Natural killer cell (primary cell): ENCODE measurements at places on chromosomes 1 and 21. TPM values are rescaled to one million over a fixed set of nuclear protein-coding genes. Genes with fewer than 3 reads are reported as not detected.

- H3K36me3 ChIP-seq, result no peaks in the 10 kb centered on the region
- H3K27ac ChIP-seq, result no peak overlapping the region
- no peak overlapping the region for H3K4me3 ChIP-seq
- H3K4me1 ChIP-seq, result peaks cover 48% of the 10 kb centered on the region
- no peaks in the 10 kb centered on the region for H3K27me3 ChIP-seq
These were observed 59.5 kb downstream of the RHOU start for GRCh38 chr1:228794810-228795209.

DNA sequence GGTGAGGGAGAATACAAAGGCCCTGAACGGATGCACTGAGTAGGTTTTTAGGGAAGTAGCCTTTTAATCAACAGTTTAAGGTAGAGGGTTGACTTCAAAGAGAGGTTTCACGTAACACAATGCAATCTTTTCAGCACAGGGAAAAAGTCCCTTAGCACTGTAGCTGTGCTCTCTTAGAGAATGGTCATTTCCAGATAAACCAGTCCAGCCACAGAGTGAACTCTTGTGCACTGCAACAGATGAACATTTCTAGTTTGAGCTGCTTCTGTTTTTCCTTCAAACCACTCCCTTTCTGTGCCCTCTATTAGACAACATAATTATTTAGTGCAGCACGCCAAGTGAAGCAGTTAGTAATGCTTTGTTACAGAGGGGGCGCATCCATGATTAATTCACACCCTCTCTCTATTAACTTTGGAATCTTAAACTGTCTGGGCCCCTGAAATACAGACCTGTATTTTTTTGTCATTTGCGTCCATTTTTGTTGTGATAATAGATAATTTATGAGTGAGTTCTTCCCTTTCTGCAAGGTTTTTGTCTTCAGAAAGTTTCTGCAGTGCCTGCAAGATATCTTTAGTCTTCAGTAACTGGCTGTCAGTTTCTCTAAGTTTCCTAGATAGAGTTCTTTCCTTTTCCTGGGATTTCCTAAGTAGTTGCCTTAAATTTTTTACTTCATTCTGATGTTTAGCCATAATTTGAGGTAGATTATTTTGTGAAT, 22.9 kb downstream of the LCA5L start:
- H3K27me3 ChIP-seq, result no peaks in the 10 kb centered on the region
- H3K27ac ChIP-seq, result no peak overlapping the region
- H3K4me1 ChIP-seq, result no peaks in the 10 kb centered on the region

DNA sequence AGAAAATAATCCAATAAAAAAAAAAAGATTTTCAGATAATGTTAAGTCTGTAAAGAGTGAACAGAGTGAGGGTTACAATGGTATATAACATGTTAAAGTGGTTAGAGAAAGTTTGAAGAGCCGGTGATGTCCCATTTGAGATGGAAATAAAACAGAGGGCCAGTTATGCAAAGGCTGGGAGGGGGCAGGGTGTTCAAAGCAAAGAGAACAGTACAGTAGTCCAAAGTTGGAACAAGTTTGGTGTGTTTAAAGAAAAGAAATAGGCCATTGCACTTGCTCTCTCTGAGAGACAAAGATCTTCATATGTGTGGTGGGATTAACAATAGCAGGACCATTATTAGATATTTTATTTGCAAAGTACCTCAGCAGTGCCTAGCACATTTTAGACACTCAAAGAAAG, 179.5 kb upstream of the PKN2 start:
- H3K27me3 ChIP-seq, result no peaks in the 10 kb centered on the region
- H3K4me3 ChIP-seq, result no peak overlapping the region
- no peaks in the 10 kb centered on the region for H3K36me3 ChIP-seq
- no peaks in the 10 kb centered on the region for H3K4me1 ChIP-seq
- no peak for DNase-seq

DNA sequence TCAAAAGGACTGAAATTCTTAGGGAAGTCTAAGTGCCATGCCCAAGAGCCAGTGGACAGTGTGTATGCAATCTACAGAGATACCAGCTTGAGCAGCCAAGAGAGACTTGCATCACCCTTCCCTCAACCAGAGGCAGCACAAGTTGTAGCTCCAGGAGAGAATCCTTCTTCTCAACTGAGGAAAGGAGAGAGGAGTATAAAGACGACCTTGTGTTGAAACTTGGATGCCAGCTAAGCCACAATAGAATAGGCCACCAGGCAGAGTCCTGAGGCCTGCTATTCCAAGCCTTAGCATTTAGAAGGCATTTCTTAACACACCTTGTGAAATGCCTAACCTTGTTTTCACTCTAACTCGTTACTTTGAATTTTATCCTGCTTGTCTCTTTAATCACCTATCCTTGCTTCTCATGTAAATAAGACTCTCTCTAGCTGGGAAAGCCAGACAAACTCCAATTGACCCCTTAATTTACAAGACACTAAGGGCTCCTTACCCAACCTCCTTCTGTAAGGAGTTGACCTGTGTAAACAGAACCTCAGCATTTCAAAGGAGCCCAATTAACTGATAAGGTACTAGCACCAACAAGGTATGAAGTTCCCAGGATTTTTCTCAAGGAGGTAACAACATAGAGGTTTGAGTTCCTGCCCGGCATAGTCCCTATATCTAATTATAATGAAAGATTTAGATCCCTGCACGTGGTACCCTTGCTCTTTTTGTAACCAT, 738.8 kb downstream of the AMY1C start:
- no peak overlapping the region for H3K4me3 ChIP-seq
- H3K36me3 ChIP-seq, result no peaks in the 10 kb centered on the region
- DNase-seq, result no peak
- no peak overlapping the region for H3K27ac ChIP-seq
- H3K4me1 ChIP-seq, result no peaks in the 10 kb centered on the region
- no peaks in the 10 kb centered on the region for H3K27me3 ChIP-seq

DNA sequence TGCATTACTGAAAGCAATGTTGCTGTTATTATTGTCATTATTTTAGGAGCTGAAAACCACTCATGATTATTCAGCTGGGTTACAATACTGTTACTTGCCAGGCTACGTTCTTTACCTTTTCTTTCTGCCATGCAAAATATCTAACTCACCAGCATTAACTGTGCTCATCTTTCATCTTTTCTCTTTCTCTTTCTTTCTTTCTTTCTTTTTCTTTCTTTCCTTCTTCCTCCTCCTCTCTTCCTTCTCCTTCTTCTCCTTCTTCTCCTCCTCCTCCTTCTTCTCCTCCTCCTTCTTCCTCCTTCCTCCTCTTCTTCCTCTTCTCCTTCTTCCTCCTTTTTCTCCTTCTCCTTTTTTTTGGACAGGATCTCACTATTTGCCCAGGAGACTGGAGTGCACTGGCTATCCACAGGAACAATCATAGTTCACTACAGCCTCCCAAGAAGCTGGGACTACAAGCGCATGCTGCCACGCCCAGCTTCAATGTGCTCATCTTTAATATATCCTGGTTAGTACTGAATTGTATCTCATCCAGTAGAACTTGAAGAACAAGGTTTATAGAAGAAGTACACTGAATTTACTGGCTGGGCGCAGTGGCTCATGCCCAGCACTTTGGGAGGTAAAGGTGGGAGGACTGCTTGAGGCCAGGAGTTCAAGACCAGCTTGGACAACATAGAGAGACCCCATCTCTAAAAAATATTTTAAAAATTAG, 6.9 kb upstream of the ZMYM4 start:
- DNase-seq, result no peak
- no peak overlapping the region for H3K27ac ChIP-seq
- H3K4me1 ChIP-seq, result no peaks in the 10 kb centered on the region
- no peaks in the 10 kb centered on the region for H3K36me3 ChIP-seq

GRCh38 chr1:78622548-78622947, 2.3 kb downstream of the IFI44L start:
- H3K27ac ChIP-seq, result no peak overlapping the region
- peaks cover 8% of the 10 kb centered on the region for H3K4me1 ChIP-seq
- no peaks in the 10 kb centered on the region for H3K27me3 ChIP-seq
- H3K4me3 ChIP-seq, result no peak overlapping the region
- no peaks in the 10 kb centered on the region for H3K36me3 ChIP-seq

GRCh38 chr1:9761855-9762254, 61.9 kb downstream of the CLSTN1 start:
- H3K4me1 ChIP-seq, result no peaks in the 10 kb centered on the region
- H3K27ac ChIP-seq, result no peak overlapping the region
- no peak for DNase-seq
- no peak overlapping the region for H3K4me3 ChIP-seq

DNA sequence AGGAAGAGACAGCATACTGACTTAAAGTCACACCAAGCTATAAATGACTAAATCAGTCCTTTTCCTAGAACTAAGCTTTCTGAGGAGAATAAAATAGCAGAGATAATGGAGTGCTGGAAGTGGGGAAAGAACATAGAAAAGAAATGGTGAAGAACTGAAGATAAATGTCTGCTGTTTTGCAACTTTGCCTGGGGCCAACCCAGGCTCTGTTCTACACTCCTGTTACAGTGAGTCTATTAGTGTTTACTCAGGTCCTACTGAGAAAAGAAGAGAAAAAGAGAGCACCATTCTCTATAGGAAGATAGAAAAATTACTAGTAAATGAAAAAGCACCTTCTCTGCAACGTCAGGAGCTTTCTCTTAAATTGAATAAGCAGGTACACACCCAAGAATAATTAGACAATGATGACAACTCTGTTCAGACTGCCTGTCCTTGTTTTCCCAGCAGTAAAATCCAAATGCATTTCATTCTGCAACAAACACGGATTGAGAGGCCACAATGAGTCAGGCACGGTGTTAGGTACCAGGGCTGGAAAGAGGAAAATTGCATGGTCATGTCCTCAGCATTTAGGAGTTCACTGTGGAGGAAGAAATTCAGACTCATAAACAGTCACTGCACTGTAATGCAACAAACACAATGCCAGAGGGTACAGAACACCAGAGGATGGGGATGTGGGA, 139.4 kb upstream of the CAMK1G start:
- no peak for DNase-seq
- no peaks in the 10 kb centered on the region for H3K36me3 ChIP-seq
- H3K4me3 ChIP-seq, result no peak overlapping the region
- H3K4me1 ChIP-seq, result no peaks in the 10 kb centered on the region

- no peaks in the 10 kb centered on the region for H3K36me3 ChIP-seq
- no peak for DNase-seq
- no peak overlapping the region for H3K4me3 ChIP-seq
- no peak overlapping the region for H3K27ac ChIP-seq
- H3K4me1 ChIP-seq, result peaks cover 11% of the 10 kb centered on the region
These were observed 7.5 kb upstream of the NCF2 start for GRCh38 chr1:183597656-183598347.

GRCh38 chr1:30892671-30893073, 15.9 kb downstream of the SDC3 start:
- H3K36me3 ChIP-seq, result no peaks in the 10 kb centered on the region
- peaks cover 3% of the 10 kb centered on the region for H3K4me1 ChIP-seq
- peaks cover 7% of the 10 kb centered on the region for H3K27me3 ChIP-seq
- H3K27ac ChIP-seq, result no peak overlapping the region

GRCh38 chr1:207810606-207811295, 58.9 kb downstream of the CD46 start:
- H3K27me3 ChIP-seq, result no peaks in the 10 kb centered on the region
- H3K27ac ChIP-seq, result no peak overlapping the region
- no peak for DNase-seq
- no peak overlapping the region for H3K4me3 ChIP-seq
- H3K4me1 ChIP-seq, result peaks cover 20% of the 10 kb centered on the region

GRCh38 chr1:46393510-46393909, 607 bp upstream of the FAAH start:
- no peaks in the 10 kb centered on the region for H3K36me3 ChIP-seq
- no peak for DNase-seq
- H3K4me3 ChIP-seq, result no peak overlapping the region
- H3K4me1 ChIP-seq, result peaks cover 11% of the 10 kb centered on the region
- no peak overlapping the region for H3K27ac ChIP-seq

Gene NTNG1
- 0.58 TPM for total RNA-seq

Gene CFAP141
- not detected for total RNA-seq

Gene TAF12
- 17.9 TPM for total RNA-seq

Gene WNT9A
- total RNA-seq, result not detected

Gene NUP210L
- total RNA-seq, result 0.13 TPM

Gene NBPF19
- total RNA-seq, result 71.3 TPM
